ENCODE measurements at places on chromosomes 3 and 15. TPM values are rescaled to one million over a fixed set of nuclear protein-coding genes. Genes with fewer than 3 reads are reported as not detected.

Gene PPARG
- 20.8 TPM for total RNA-seq

Gene CDHR4
- not detected for total RNA-seq

Gene LINS1
- total RNA-seq = 14.3 TPM

Gene TGM4
- not detected for total RNA-seq

Gene BFSP2
- not detected for total RNA-seq

Gene ST6GAL1
- total RNA-seq = 4.6 TPM

Gene SH2D7
- not detected for total RNA-seq

Gene DUSP7
- 39.0 TPM for total RNA-seq

Gene CHRFAM7A
- total RNA-seq = 2.2 TPM

Gene ERC2
- total RNA-seq = 0.32 TPM

Gene RASSF1
- total RNA-seq = 37.2 TPM

Gene CSTA
- 3.7 TPM for total RNA-seq

Gene IL5RA
- total RNA-seq = not detected

Gene MCTP2
- 29.9 TPM for total RNA-seq

Gene INSYN1
- 6.1 TPM for total RNA-seq

Gene ROPN1
- total RNA-seq = not detected

Gene PIGZ
- total RNA-seq = 1.5 TPM

Gene EXOG
- total RNA-seq = 11.8 TPM

Gene CPLX3
- total RNA-seq = not detected

Gene SFMBT1
- total RNA-seq = 7.3 TPM

Gene ITIH1
- not detected for total RNA-seq

Gene GPR160
- total RNA-seq = 0.36 TPM

Gene IMPDH2
- total RNA-seq = 273 TPM

Gene IFRD2
- 49.1 TPM for total RNA-seq

Gene GUCA1C
- total RNA-seq = not detected

Gene C15orf39
- total RNA-seq = 11.5 TPM

Gene DNAJA4
- total RNA-seq = 3.9 TPM

Gene CHRNA3
- total RNA-seq = not detected

Gene PTPRG
- 167 TPM for total RNA-seq

Gene MUC20
- 0.65 TPM for total RNA-seq

Gene TTLL13
- 0.16 TPM for total RNA-seq

Gene PCYT1A
- total RNA-seq = 144 TPM

Gene WDR72
- not detected for total RNA-seq

Gene FANCD2OS
- not detected for total RNA-seq

Gene NRG4
- total RNA-seq = not detected
